ENCODE measurements at places on chromosomes 1 and 21.

DNA sequence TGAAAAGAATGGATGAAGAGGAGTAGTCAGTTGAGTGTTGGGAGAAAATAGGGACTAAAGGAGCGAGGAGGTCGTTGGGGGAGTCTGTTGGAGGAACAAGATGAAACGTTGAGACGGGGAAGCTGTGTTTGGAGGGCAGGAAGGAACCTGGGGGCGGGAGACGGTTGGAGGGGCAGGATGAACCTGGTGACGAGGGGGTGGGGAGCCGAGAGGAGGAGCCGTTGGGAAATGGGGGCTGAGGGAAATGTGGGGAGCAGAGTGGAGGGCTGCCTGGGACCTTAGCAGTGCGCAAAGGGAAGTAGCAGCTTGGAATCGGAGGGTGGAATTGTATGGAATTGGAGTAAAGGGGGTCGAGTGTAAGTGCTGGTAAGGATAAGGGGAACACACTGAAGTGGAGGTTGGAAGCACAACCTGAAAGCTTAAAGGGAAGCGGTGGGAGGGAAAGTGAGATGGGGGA, 630 bp downstream of the MTF2 start:
- DNase-seq: peak; percentile 40

- no peak for DNase-seq
These were observed at the start of gene DIRAS3 for GRCh38 chr1:68049941-68050878. Gene DIRAS3, minus strand, starts transcription at chr1:68050627. Its CDS starts 3,330 bp downstream, at chr1:68047297.

GRCh38 chr1:16075337-16076030, 2.0 kb upstream of the FAM131C start:
- DNase-seq: no peak

GRCh38 chr1:179831852-179832699, 45.5 kb downstream of the TOR1AIP2 start:
- DNase-seq: no peak

DNA sequence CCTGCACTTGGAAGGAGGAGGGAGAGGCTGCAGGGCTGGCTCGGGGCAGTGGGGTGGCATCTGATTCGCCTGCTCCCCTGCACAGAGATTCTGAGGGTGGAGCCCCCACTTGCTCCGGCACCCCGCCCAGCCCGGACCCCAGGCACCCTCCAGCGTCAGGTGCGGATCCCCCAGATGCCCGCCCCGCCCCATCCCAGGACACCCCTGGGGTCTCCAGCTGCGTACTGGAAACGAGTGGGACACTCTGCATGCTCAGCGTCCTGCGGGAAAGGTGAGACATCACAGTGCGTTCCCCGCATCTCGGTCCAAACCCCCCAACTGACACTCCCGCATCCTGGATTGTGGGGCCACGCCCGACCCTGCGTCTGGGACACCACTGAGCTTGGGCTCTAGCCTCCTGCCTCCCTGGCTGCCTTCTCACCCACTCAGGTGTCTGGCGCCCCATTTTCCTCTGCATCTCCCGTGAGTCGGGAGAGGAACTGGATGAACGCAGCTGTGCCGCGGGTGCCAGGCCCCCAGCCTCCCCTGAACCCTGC, 7.9 kb downstream of the ADAMTSL4 start:
- no peak for DNase-seq

GRCh38 chr1:190126728-190127127, 350.9 kb downstream of the BRINP3 start:
- DNase-seq: no peak

DNA sequence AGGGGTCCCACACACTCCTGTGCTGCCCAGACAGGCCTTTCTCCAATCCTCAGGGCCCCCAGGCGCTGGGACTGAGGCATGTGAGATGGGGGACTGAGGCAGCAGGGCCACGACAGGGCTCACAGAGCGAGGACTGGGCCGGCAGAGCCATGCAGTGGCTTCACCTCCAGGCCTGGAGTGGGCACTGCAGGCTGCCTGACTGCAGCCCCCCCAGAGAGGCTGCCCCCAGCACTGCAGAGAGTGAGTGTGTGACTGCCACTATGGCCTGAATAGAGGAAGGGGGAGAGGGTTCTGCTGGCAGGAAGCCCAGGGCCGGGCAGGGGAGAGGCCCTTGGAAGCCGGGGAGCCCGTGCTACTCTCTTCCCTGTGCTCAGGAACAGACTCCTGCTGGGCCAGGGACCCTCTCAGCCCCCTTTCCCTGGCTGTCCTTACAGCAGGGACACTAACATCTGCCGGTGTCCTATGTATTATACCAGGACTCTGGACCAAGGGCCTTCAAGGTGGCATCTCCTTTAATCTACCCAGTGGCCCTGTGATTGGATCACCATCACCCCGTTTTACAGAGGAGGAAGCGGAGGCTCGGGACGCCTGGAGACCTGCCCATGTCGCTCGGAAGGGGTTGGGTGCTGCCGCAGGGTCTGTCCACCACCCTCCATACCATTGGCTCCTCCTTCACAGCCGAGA, 20.2 kb upstream of the PLEKHG5 start:
- no peak for DNase-seq

- peak; percentile 39 for DNase-seq
These were observed 535 bp downstream of the SETD4 start for GRCh38 chr21:36059823-36060158.

- DNase-seq: peak; percentile 75
These were observed 48.0 kb downstream of the H3-3A start for GRCh38 chr1:226110249-226111097.

- no peak for DNase-seq
These were observed 12.1 kb upstream of the KDF1 start for GRCh38 chr1:26972390-26972789.

GRCh38 chr1:3312898-3313575, 141.4 kb upstream of the ARHGEF16 start:
- peak; percentile 79 for DNase-seq

DNA sequence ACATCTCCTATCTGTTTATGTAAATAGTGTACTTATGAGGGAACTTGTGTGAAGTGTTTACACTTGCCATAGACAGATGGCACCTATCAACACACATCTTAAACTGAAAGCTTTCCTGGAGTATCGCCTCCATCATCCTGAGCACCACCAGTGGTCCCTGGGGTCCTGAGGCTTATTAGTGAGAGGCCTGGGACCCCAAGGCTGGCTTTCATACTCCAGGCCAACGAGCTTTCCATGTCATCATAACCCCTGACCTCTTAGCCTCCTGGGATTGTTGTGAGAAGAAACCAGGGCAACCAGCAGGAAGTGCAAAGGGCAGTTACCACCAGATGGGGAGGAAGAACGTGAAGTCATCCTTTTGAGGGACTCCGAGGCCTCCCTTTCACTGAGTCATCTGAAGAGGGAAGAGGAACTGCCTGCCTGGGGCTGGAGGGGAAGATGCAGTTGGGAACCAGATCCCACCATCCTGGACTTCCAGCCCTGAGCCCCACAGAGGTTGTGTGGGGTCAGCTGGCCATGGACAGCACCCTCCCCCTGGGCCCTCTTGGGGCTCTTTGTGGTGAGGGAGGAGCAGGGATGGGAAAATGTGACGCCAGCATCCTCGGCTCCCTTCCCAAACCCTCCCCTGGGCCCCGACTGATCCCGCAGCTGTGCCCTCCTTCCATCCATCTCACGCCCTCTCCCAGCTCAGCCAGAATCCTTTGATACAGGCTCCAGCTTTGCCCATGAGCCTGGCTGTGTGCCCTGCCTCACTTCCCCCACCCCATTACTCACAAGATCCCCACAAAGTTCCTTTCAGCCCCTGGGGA, 5.8 kb downstream of the INKA2 start:
- DNase-seq: no peak

GRCh38 chr1:44610527-44611148, 63.6 kb downstream of the TMEM53 start:
- DNase-seq: no peak

GRCh38 chr1:17596186-17596585, 56.7 kb downstream of the ARHGEF10L start:
- no peak for DNase-seq

DNA sequence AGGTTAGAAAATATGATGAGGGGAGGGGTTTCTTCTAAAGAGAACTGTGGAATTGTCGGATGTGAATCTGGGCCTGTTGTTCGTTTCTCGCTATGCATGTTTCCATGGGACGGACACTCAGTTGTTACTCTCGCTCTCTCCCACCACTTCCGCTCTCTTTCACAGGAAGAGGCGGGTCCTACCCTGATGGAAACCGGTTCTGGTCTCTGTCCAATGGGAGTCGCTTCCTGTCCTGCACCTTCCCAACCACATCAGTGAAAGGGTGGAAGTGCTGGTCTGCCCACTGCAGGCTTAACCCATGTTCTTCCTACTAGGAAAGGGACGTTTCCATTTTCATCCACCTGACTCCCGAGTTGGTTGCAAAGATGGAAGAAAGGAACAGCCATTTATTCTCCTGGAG, 119.4 kb downstream of the KCNJ15 start:
- no peak for DNase-seq

DNA sequence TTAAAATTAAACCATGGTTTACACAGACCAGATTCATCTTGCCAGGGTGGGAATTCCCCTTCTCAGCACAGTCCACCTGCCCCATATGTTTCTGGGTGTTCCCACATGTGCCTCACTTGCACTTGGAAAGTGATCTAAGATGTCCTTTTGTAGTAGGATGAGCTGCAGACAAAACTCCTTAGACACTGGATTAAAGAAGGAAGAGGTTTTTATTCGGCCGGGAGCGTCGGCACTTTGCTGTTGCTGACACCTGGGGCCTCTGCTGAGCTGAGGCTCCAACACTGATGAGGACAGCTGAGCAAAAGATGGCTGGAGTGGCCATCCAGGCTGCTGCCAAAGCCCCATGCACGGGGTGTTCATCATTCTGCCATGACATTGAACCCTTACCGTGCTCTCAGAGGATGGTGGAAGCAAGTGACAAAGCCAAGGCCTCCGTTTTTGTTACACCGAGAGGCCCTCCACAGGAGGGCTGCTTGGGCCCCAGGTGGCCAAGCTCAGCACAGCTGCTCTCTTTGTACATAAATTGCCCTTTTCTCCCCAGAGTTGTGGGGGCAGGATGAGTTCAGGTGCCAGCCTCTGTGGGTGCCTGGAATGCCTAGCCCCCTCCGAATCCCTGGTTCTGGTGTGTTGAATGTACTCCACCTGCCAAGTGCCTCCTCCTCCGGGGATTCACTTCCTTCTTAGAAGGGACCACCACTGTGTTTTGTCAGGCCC, 7.3 kb upstream of the ACOT11 start:
- no peak for DNase-seq

DNA sequence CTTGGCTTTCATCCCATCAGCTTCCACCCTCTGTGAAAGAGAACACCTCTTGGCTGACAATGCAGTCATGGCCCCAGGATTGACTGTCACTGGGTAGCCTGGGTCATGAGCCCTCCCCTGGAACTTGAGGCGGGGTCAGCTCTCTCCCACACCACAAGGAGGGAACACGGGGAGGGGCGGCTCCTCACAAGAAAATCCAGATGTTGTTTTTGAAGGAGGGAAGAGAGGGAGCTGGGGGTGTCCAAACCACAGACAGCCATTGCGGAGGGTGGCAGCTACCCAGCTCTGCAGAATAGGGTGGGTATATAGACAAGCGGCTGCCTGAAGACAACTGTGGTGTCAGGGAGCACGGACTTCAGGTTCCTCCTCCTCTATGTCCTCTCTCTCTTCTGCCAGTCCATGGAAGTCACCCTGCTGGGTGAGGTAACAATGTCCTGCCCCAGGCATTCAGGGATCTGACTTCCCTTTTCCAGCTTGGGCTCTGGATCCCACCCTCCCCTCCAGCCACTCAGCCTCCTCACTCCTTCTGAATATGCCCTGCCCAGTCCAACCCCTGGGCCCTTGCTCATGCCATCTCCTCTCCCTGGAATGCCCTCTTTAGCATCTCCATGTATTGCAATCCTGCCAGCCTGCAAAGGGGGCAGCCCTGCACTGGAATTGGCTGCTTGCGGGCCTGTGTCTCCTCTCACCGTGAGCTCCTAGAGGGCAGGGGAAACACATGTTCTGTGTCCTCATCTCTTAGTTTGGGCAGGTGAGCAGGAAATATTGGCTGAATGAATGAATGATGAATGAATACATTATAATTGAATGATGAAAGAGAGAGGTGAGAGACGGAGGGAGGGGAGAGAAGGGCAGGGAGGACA, 60.9 kb upstream of the RUNX3 start:
- DNase-seq: no peak

DNA sequence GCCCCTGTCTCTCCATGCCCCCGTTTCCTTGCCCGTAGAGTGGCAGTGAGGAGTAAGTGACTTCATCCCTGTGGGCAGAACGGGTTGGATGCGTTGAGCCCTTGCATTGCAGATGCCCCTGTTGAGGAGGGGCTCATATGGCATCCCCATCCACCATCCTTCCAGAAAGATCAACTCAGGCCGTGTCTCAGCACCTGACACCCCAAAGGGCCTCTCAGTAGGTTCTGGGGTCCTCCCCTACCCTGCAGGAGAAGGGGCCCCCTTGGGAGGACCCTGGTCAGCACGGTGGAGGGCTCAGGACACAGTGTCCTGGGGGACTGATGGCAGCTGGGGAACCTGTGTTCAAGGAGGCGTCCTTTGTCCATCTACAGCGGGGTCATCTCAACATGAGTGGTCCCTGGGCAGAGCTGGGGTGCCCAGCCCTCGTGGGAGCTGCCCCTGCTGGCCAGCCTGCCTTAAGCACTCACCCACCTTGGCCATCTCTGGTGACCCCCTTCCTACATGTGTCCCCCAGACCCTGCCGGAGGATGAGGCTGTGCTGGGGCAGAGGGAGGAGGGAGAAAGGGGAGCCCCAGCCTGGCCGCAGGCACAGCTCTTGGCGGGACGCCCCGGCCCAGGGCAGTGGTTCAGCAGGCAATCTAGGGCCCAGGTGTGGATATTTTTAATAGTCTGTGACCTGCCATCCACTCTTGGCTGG, 48.2 kb upstream of the ACTRT2 start:
- DNase-seq: no peak

DNA sequence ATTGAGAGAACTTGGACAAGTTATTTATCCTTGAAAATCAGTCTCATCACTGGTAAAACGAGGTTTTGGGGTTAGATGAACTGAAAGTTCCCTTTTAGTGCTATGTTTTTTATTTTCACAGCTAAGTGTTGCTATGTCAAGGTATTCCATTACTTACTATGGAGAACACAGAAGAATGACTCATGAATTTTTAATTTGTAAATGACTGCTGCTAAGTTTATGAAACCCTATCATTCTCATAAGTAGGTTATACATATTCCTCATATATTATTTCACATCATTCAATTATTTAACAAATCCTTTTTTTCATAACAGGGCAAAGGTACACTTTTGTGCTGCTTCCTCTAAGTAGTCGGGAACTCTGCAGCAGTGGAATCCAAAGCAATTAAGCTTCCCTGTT, 52.2 kb upstream of the ATP1A1 start:
- DNase-seq: no peak

DNA sequence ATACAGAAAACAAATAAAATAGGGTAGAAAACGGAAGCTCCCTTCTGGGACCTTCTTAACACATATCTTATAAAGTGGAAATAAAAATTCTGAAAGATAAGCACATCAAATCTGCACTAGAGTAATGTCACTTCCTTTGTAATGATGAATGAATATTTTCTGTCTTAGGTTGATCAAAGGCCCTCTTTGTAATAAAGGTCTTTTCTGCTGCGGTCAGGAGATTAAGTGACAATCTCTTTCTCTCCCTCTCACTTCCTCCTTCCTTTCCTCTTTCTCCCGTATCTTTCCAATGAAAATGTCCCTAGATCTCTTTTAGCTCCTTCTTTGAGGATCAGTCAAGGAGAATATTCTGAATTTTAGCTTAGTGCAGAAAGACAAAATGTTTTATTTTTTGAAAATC, 33.8 kb downstream of the TMCO1 start:
- DNase-seq: no peak

Measured in stimulated activated CD4-positive, alpha-beta T cell treated with anti-CD3 and anti-CD28 coated beads, Interleukin-2, amount 100 ng/mL, for 24 hours (primary cell).